Lung (tissue), 17 donors: ENCODE measurements at places on chromosomes 13 and 19. TPM values are rescaled to one million over a fixed set of nuclear protein-coding genes. Genes with fewer than 3 reads are reported as not detected.

- H3K27me3 ChIP-seq: no peaks in the 10 kb centered on the region
- no peak for DNase-seq
- H3K27ac ChIP-seq: no peak overlapping the region
- no peak overlapping the region for H3K4me3 ChIP-seq
- peaks cover 79% of the 10 kb centered on the region for H3K4me1 ChIP-seq
- H3K36me3 ChIP-seq: no peaks in the 10 kb centered on the region
Measured at GRCh38 chr13:35884211-35884760, 246.9 kb downstream of the DCLK1 start.

GRCh38 chr13:112183532-112184090 lies 116.7 kb downstream of the SOX1 start:
- H3K4me3 ChIP-seq: no peak overlapping the region
- no peaks in the 10 kb centered on the region for H3K4me1 ChIP-seq
- no peaks in the 10 kb centered on the region for H3K27me3 ChIP-seq
- DNase-seq: peak; percentile 90
- H3K27ac ChIP-seq: no peak overlapping the region

GRCh38 chr13:106287351-106287750 lies 248.1 kb downstream of the EFNB2 start:
- no peak for DNase-seq
- H3K4me3 ChIP-seq: no peak overlapping the region
- H3K27ac ChIP-seq: no peak overlapping the region
- no peaks in the 10 kb centered on the region for H3K4me1 ChIP-seq
- no peaks in the 10 kb centered on the region for H3K36me3 ChIP-seq

DNA sequence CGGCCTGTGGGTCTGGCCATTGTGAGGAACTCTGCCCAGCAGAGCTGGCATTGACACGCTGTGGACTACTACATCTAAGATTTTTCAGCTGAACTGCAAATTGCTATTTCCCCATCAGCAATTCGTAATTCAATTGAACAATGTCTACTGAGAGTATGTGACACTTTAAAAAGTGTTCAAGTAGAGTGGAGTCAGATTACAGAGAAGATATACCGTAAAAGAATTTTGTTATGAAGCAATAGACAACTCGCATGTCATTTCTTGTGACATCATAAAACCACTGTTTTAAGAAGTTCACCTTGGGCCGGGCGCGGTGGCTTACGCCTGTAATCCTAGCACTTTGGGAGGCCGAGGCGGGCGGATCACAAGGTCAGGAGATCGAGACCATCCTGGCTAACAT lies 32.5 kb upstream of the C1QTNF9 start:
- H3K36me3 ChIP-seq: no peaks in the 10 kb centered on the region
- no peak for DNase-seq
- peaks cover 12% of the 10 kb centered on the region for H3K4me1 ChIP-seq
- H3K27me3 ChIP-seq: no peaks in the 10 kb centered on the region

DNA sequence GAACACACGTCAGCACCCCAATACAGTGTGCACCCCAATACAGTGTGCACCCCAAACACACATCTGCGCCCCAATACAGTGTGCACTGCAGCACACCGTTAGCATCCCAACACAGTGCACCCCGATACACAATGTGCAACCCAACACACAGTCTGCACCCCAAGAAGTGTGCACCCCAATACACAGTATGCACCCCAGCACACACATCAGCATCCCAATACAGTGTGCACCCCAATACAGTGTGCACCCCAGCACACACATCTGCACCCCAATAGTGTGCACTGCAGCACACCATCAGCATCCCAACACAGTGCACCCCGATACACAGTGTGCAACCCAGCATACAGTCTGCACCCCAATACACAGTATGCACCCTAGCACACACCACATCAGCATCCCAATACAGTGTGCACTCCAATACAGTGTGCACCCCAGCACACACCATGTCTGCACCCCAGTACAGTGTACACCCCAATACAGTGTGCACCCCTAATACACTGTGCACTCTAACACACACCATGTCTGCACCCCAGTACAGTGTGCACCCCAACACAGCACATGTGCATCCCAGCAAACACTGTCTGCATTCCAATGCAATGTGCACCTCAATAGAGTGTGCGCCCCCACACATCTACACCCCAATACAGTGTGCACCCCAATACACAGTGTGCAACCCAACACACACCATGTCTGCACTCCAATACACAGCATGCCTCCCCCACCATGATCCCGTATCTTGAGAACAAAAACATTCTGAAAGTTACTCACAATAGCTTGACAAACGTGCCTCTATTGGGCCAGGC lies 855 bp upstream of the CARS2 start:
- H3K27ac ChIP-seq: peak overlapping the region; percentile 88
- peaks cover 20% of the 10 kb centered on the region for H3K4me1 ChIP-seq
- DNase-seq: no peak
- no peaks in the 10 kb centered on the region for H3K36me3 ChIP-seq
- no peaks in the 10 kb centered on the region for H3K27me3 ChIP-seq

The S1PR2 gene
- 15.2 TPM for total RNA-seq

The VSTM2B gene
- not detected for total RNA-seq

The NUP58 gene
- 82.5 TPM for total RNA-seq
